ENCODE measurements at places on chromosomes 6 and 20.

- no peak for DNase-seq
These were observed 84.8 kb downstream of the AHI1 start for GRCh38 chr6:135412761-135413160.

GRCh38 chr6:151170622-151171246, 69.0 kb upstream of the AKAP12 start:
- no peak for DNase-seq

DNA sequence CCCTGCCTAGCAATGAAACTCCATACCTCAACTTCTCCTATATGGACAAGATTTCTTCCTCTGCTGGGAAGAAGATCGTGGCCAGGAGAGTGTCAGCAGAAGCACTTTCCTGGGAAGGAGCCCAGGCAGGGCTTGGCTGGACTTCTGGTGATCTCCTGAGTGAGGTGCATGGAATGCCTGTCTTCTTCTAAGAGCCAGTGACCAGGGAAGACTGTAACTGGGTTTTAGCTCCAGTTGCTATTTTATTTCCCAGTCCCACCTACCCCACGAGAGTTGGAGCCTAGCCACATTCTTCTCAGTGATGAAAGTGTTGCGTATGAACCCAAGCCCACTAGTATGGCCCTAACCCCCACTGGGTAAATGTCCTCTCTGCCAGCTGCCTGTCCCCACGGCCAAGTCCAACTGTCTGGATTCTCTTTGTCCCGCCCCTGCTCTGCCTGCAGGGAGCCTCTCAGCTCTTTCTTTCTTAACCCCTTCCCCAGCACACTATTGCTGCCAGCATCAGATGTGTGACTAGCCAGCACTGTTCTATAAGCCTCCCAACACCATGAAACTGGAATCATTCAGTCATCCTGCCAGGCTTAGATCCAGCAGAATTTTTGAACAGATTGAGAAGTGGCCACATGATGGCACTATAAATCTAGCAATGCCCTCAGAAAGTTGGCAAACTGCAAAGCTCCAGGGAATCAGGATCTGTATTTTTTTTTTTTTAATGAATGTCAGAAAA, 69.8 kb upstream of the FAM184A start:
- peak; percentile 19 for DNase-seq

- DNase-seq = no peak
These were observed 707.6 kb upstream of the MARCKS start for GRCh38 chr6:113149511-113149910.

DNA sequence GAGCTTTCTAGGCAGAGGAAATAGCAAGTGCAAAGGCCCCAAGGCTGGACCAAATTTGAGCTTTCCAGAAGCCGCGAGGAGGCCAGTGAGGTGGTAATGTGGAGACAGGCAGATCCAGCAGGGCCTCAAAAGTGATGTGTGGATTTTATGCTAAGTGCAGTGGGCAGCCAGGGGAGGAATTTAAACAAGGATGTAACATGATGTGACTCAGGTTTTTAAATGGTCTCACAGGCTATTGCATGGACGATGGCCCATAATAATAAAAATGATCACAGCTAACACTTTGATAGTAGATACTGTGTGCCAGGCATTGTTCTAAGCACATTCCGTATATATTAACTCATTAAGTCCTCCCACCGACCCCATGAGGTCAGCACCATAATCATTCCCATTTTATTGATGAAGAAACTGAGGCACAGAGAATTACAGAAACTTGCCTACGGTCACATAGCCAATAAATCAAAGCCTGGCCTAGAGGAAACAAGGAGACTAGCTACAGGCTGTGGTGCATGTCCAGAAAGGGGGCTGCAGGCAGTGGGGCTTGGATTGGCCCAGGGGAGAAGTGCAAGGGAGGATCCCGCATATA, 18.0 kb upstream of the PREX1 start:
- no peak for DNase-seq

GRCh38 chr6:23964865-23965264, 161.2 kb upstream of the NRSN1 start:
- DNase-seq = no peak

- DNase-seq = peak; percentile 71
These were observed 4.8 kb upstream of the ATXN1 start for GRCh38 chr6:16766043-16766536.

GRCh38 chr6:113960795-113961194, 10.2 kb downstream of the HDAC2 start:
- no peak for DNase-seq

GRCh38 chr20:49372095-49372734, 94.4 kb upstream of the ZNFX1 start:
- DNase-seq = no peak

- peak; percentile 79 for DNase-seq
These were observed 1.2 kb upstream of the C6orf62 start for GRCh38 chr6:24720131-24720603.

DNA sequence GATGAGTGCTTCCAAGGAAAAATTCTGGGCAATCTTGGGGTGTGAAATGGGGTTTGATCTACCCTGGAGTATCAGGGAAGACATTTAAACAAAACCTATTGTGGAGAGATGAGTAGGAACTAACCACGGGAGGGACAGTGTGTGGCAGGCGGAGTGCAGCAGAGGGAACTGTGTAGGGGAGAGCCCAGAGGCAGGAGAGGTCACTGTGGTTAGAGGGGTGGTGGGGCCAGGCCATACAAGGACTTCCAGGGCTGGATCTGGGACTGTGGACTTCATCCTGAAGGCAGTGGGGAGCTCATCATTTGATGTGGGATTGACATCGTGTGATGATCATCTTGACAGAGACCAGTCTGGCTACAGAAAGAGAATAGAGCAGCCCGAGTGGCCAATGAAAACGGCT, 89.0 kb downstream of the TOX2 start:
- no peak for DNase-seq

DNA sequence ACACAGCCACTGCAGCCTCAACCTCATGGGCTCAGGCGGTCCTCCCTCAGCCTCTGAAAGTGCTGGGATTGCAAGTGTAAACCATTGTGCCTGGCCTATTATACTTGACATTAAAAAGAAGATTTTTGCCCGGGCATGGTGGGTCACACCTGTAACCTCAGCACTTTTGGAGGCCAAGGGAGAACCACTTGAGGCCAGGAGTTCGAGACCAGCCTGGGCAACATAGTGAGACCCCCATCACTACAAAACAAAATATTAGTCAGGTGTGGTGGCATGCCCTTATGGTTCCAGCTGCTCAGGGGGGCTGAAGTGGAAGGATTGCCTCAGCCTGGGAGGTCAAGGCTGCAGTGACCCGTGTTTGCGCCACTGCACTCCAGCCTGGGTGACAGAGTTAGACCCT, 42.4 kb downstream of the FAM217A start:
- no peak for DNase-seq

GRCh38 chr20:19193349-19193748, 19.1 kb upstream of the SLC24A3 start:
- DNase-seq = no peak

Measured in CD4-positive, alpha-beta T cell treated with Interleukin-2 at 100 ng/mL for 4 hours (primary cell).